Skin of body (tissue), 3 donors: ENCODE measurements at places on chromosomes 12 and 14. TPM values are rescaled to one million over a fixed set of nuclear protein-coding genes. Genes with fewer than 3 reads are reported as not detected.

The HRK gene
- 0.10 TPM for total RNA-seq

The PAPOLA gene
- 164 TPM for total RNA-seq

The AKAP6 gene
- 21.8 TPM for total RNA-seq

The SLC8A3 gene
- 3.5 TPM for total RNA-seq

The APOF gene
- total RNA-seq = not detected

The KRT81 gene
- 27.8 TPM for total RNA-seq

The ALDH1L2 gene
- 21.9 TPM for total RNA-seq

The STXBP6 gene
- 7.6 TPM for total RNA-seq

The SLCO1C1 gene
- 2.1 TPM for total RNA-seq

The TMEM229B gene
- total RNA-seq = 0.49 TPM

The KRT85 gene
- 98.6 TPM for total RNA-seq

The NAV3 gene
- total RNA-seq = 43.8 TPM

The GALC gene
- total RNA-seq = 27.5 TPM

The ACOT4 gene
- total RNA-seq = 1.2 TPM

The PTHLH gene
- 4.6 TPM for total RNA-seq

The USP15 gene
- 96.3 TPM for total RNA-seq

The ARMH4 gene
- total RNA-seq = 13.8 TPM

The NKX2-8 gene
- not detected for total RNA-seq

The TEAD4 gene
- total RNA-seq = 5.2 TPM

The SLC22A17 gene
- 13.1 TPM for total RNA-seq

The OLR1 gene
- 2.7 TPM for total RNA-seq

The RASSF3 gene
- 14.4 TPM for total RNA-seq

The OAS3 gene
- 7.6 TPM for total RNA-seq

The TAS2R9 gene
- total RNA-seq = not detected

The AQP5 gene
- 5.7 TPM for total RNA-seq

The NANOG gene
- not detected for total RNA-seq
